ENCODE measurements at places on chromosomes 6 and 20. TPM values are rescaled to one million over a fixed set of nuclear protein-coding genes. Genes with fewer than 3 reads are reported as not detected.

DNA sequence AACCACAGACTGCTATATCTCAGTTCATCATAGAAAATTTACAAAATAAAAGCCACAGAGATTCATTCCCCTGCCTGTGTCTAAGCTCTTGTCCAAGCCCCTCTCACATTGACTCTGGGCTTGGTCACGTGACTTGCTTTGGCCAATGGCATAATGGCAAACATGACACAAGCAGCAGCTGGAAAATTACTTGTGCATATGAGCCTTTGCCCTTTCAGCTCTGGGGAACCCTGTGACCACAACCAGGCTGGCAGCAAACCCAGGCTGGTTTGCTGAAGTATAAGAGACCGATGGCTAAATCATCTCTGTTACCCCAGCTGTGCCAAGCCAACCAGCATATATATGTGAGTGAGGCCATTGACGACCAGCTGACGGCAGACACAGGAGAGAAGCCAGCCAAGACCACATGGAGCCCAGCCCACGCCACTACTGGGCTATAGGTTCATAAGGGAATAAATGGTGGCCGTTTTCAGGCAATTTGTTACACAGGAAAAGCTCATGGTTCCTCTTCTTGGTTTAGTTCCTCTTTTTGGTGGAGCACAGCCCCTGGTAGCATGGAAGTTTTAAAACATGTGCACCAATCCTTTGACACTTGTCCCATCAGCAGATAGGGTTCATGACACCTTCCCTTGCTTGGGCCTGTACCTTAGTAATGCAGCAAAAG, 31.8 kb upstream of the RSPO4 start:
- no peaks in the 10 kb centered on the region for H3K36me3 ChIP-seq
- H3K4me3 ChIP-seq: no peak overlapping the region
- no peaks in the 10 kb centered on the region for H3K4me1 ChIP-seq
- H3K27ac ChIP-seq: no peak overlapping the region

The TBC1D20 gene
- 35.8 TPM for total RNA-seq

The NEU1 gene
- 48.2 TPM for total RNA-seq

- H3K27me3 ChIP-seq: no peaks in the 10 kb centered on the region
- no peak for DNase-seq
- no peaks in the 10 kb centered on the region for H3K4me1 ChIP-seq
- H3K27ac ChIP-seq: no peak overlapping the region
- no peaks in the 10 kb centered on the region for H3K36me3 ChIP-seq
- no peak overlapping the region for H3K4me3 ChIP-seq
Observed at GRCh38 chr20:19071446-19071725, 141.1 kb upstream of the SLC24A3 start.

- H3K27me3 ChIP-seq: peaks cover 38% of the 10 kb centered on the region
- no peaks in the 10 kb centered on the region for H3K36me3 ChIP-seq
Observed at GRCh38 chr6:136922685-136923006, 545 bp downstream of the SLC35D3 start.

The MCCD1 gene
- not detected for total RNA-seq

- no peak for DNase-seq
- H3K4me3 ChIP-seq: no peak overlapping the region
- peak overlapping the region; percentile 10 for H3K27ac ChIP-seq
- peaks cover 5% of the 10 kb centered on the region for H3K4me1 ChIP-seq
Observed at GRCh38 chr20:49750611-49751396, 37.1 kb upstream of the B4GALT5 start.

GRCh38 chr6:169539176-169539897, 162.5 kb downstream of the WDR27 start:
- no peak for DNase-seq
- no peaks in the 10 kb centered on the region for H3K27me3 ChIP-seq
- no peaks in the 10 kb centered on the region for H3K4me1 ChIP-seq
- H3K36me3 ChIP-seq: no peaks in the 10 kb centered on the region
- H3K27ac ChIP-seq: peak overlapping the region; percentile 13
- no peak overlapping the region for H3K4me3 ChIP-seq

DNA sequence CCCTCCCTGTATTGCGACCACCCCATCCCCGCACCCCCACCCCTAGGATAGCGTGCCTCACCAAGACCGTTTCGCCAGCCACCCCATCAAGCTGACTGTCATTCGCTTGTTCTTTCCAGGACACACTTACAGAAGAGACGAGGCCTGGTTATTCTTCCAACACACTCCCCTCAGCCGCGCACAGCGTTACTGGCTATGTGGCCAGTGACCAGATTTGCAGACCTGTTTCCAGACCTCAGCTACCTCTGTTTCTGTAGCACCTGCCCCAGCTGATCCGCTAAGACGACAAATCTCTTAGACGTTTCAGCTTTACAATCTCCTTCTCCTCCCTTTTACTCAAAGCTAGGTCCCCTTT, 26.1 kb downstream of the HLA-F start:
- H3K4me1 ChIP-seq: peaks cover 30% of the 10 kb centered on the region
- peak overlapping the region; percentile 70 for H3K27ac ChIP-seq
- H3K27me3 ChIP-seq: no peaks in the 10 kb centered on the region
- peak overlapping the region; percentile 86 for H3K4me3 ChIP-seq

DNA sequence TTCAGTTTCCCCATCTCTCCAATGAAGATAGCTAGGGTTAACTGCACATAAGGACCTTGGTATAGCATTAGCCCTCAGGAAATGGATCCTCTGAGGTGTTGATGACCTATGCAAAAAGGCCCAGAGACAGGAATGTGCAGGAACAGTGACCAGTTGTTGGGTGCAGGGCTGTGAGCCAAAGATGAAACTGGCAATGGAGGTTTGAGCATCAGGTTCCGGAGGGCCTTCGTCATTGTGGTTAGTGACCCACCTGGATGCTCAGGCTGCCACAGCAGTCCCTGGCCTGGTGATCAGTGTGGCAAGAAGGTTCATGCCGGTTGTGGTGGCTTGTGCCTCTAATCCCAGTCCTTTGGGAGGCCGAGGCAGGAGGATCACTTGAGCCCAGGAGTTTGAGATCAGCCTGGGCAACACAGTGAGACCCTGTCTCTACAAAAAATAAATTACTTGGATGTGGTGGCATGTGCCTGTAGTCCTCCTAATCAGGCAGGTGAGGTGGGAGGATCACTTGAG, 43.7 kb downstream of the TM9SF4 start:
- no peak overlapping the region for H3K4me3 ChIP-seq
- no peak overlapping the region for H3K27ac ChIP-seq
- peaks cover 53% of the 10 kb centered on the region for H3K36me3 ChIP-seq

DNA sequence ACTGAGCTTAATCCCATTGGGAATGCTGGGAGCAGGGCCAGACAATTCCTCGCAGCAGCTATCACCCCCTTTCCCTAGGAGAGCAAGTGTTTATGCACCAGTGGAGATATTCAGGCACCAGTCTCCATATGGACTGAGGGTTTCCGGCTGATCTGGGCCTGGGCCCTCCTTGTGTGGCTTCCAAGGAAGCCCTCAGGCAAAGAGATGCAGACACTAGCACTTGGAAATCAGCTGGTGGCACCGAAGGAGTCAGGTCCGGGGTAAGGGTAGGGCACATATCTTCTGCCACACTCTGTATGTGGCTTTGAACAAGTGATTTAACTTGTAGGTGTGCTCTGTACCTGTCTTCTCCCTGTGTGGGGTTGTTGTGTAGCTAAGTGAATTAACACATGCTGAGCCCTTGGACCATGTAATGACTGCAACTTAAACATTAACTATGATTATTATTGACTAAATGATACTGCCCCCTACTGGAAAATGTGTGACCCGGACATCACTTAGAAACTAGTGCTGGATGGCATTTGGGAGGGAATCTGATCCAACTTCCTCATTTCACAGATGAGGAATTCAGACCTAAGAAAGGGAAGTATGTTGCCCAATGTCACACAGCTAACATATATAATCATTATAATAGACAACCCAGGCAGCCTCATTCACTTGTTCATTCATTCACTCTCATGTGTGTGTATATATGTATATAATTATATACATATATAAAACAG, 19.3 kb upstream of the WFDC2 start:
- no peak for DNase-seq
- no peak overlapping the region for H3K27ac ChIP-seq
- H3K4me3 ChIP-seq: no peak overlapping the region
- no peaks in the 10 kb centered on the region for H3K4me1 ChIP-seq
- H3K36me3 ChIP-seq: no peaks in the 10 kb centered on the region

DNA sequence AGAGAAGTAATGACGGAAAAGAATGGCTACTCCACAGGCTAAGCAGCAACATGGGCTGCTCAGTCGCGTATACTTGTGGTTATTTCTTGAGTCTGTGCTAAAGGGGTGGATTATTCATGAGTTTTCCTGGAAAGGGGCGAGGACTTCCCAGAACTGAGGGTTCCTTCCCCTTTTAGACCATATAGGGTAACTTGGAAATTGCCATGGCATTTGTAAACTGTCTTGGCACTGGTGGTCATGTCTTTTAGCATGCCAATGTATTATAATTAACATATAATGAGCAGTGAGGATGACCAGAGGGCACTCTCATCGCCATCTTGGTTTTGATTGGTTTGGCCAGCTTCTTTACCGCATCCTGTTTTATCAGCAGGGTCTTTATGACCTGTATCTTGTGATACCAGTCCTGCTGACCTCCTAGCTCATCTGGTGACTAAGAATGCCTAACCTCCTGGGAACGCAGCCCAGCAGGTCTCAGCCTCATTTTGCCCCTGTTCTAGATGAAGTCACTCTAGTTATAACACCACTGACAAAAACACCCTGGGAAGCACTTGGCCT, 11.4 kb downstream of the LBP start:
- no peaks in the 10 kb centered on the region for H3K36me3 ChIP-seq
- H3K27ac ChIP-seq: no peak overlapping the region
- no peaks in the 10 kb centered on the region for H3K27me3 ChIP-seq
- no peaks in the 10 kb centered on the region for H3K4me1 ChIP-seq
- no peak overlapping the region for H3K4me3 ChIP-seq

DNA sequence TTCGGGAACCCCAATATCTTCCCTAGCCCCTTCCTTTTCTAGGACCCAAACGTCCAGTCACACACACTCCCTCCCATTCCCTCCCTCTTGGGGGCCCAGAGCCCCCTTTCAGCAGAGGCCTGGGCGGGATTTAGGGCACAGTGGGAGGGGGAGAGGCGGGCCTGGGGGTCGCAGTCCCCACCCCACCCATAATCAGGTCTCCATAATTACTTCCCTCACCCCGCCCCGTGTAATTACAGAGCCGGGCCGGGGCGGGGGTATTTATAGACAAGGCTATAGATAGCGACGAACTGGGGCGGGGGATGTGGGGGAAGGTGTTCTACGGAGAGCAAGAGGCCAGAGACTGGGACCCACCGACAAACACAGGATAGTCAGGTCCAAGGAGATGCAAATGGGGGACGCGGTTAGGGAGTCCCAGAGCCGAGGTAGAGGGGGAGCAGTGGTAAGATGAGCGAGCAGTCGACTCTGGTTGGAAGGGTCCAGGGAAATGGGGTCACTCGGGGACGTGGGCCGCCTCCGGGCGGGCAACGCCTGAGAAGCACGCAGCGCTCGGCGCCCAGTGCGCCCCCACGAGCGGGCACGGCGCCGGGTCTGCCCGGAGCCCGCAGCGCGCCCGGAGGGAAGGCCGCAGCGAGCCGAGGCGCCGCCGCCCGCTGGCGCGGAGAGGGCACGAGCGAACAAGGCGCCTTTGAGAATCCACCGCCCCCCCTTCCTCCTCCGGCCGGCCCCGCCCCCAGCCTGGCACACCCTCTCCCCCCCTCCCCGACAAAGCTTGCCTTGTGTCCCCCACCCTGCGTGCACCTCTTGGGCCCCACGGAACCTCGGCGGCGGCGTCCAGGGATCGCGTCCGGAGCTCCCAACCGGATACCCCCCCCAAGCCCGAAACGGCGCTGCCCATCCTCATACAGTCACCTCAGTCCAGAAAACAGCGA, 670 bp upstream of the COL11A2 start:
- no peak overlapping the region for H3K4me3 ChIP-seq
- peak overlapping the region; percentile 50 for H3K27ac ChIP-seq
- peaks cover 32% of the 10 kb centered on the region for H3K36me3 ChIP-seq
- H3K4me1 ChIP-seq: peaks cover 25% of the 10 kb centered on the region
- no peak for DNase-seq
- peaks cover 9% of the 10 kb centered on the region for H3K27me3 ChIP-seq

DNA sequence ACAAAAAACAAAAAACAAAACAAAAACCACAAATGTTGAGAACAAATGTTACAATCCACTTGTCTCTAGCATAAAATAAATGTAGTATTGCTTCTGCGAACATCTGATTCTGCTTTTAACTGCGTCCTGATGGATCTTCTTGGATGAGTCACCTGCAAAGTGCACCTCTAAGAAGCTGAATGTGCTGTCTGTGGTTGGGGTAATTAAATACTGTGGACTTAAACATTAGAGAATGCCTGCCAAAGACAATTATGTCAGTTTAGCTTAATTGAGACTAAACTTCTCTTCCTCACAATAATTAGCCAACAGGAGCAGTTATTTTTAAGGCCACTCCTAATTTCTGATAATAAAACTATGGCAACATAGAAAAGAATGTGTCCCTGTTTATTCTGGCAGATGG, 253.4 kb downstream of the PHACTR1 start:
- H3K27ac ChIP-seq: peak overlapping the region; percentile 39
- no peak for DNase-seq
- no peak overlapping the region for H3K4me3 ChIP-seq
- H3K36me3 ChIP-seq: no peaks in the 10 kb centered on the region
- H3K27me3 ChIP-seq: no peaks in the 10 kb centered on the region

- H3K4me1 ChIP-seq: no peaks in the 10 kb centered on the region
- H3K27me3 ChIP-seq: no peaks in the 10 kb centered on the region
- no peak overlapping the region for H3K4me3 ChIP-seq
- H3K36me3 ChIP-seq: no peaks in the 10 kb centered on the region
Observed at GRCh38 chr20:49343246-49343645, 65.4 kb upstream of the ZNFX1 start.

The TAPBP gene
- total RNA-seq: 310 TPM

- no peak for DNase-seq
- H3K4me1 ChIP-seq: no peaks in the 10 kb centered on the region
- no peak overlapping the region for H3K27ac ChIP-seq
Observed at GRCh38 chr6:122694602-122695001, 84.4 kb downstream of the PKIB start.

DNA sequence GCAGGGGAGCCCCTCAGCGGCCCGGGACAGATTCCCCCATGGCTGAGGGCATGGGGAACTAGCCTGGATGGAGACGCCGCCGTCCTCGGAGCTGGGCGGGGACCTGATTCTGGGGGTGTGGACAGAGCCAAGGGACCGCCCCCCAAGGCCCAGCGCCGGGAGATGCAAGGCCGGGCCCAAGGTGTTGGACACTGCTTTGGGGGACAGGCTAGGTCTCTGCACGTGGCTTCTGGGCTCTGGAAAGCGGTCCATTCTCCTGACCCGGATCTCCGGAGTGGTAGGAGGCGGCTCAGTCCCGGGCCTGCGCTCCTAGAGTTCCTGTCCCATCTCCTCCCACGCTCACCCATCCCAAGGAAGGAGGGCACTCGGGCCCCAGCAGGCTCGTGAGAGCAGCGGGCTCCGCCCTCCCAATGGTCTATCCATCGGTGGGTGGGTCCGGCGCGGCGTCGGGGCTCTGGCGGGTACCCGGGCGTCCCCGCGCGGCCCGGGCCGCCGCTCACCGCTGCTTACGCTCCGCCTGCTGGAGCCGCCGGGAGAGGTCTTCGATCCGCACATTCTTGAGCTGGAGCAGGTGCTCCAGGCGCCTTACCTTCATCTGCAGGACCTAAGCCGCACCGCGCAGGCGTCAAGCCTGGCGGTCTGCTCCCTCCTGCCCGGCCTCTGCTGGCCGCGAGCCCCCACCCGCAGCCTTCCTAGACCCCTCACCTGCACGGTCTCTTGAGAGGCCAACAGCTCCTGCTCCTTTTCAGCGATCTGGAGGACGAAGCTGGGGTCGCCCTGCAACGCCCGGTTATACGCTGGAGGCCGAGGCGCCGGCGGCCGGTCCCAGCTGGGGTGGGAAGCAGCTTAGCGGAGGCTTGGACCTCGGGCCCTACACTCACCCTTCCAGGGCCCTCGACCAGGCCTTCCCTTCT, 3.3 kb downstream of the SPEF1 start:
- peaks cover 39% of the 10 kb centered on the region for H3K4me1 ChIP-seq
- no peaks in the 10 kb centered on the region for H3K27me3 ChIP-seq
- H3K27ac ChIP-seq: no peak overlapping the region
